ENCODE measurements at places on chromosomes 7 and 10.

DNA sequence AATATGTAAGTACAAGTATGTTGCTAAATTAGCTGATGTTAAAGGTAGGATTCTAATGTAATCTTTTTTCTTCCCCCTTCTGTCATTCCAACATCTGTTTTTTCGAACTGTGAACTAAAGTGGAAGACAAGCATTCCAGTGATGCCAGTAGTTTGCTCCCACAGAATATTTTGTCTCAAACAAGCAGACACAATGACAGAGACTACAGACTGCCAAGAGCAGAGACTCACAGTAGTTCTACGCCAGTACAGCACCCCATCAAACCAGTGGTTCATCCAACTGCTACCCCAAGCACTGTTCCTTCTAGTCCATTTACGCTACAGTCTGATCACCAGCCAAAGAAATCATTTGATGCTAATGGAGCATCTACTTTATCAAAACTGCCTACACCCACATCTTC is 62.7 kb downstream of the WAC start:
- DNase-seq, result no peak

- peak; percentile 15 for DNase-seq
Measured at GRCh38 chr10:11724938-11725776, 17.0 kb upstream of the ECHDC3 start.

DNA sequence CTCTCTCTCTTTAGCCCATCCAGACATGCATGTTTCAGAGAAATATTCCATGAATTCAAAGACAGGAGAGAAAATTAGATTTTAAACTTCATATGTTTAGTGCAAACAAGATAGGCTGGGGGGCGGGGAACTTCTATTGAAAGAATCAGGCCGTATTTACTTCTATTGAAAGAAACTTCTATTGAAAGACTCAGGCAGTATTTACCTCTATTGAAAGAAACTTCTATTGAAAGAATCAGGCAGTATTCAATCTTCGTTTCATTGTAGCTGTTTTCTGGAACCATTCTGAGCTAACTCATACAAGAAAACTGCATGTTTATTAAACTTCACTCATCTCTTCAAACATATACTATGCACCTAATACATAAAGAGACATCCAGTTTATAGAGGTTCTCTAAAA is 123.1 kb downstream of the TYW1B start:
- no peak for DNase-seq

DNA sequence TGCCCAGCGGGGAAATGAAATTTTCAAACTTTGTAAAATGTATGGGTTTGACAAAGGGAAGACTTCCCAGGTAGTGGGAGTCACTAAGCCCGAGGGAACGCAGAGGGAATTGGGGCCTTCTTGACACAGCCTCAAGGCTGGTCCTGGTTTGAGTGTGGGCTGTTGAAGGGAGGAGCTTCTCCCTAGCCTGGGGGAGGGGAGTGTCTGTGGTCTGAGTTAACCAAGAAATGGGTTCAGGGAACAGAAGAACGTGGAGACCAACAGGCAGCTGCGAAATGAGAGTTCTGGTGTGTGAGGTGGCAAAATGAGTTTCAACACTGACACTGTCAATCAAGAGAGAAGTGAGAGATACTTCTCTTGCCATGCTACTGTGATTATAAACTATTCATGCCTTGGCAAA is 32.7 kb upstream of the BAMBI start:
- no peak for DNase-seq

DNA sequence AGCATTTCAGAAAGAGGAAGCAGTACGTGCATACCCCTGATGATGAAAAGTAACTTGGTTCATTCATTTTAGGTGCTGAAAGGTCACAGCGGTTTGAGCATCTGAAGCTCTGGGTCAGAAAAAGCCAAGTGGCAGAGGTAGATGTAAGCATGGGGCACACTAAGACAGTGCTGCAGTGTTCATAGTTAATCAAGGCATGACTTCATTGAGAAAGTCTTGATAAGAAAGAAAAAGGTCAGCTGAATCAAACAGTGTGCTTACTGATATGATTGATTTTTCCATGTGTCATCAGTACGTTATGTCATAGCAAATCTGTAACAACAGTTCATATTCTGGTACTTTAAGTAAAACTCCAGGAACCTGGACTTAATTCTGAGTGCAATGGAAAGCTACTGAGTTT is 107.7 kb upstream of the PCLO start:
- no peak for DNase-seq

DNA sequence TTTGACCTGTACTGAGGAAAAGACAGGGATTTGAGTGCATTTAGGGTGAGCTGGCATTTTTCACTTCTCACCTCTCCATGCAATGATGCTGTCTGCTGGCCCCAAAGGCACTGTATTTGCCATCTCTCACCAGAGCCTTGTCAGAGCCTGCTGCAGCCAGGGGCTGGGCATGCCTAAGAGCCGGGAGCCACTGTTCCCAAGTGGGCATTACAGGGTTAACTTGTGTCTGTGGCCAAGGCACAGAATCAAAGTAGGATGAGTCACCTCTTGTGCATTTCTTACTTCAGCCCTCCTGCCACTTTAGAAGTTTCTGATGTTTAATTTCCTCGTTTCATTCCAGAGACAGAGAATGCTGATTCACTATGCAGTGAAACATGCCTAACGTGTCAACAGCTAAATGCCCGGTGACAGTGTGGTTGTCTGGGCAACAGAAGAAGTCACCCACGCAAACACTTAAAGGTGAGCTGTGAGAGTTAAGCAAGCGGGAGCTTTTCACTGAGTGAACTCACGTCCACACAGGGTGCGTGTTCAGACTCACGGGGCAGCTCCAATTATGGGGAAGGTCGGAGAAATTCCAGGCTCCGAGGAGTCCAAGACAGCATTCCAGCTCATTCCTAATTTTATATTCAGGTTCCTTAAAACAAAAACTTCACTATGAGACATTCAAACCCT is 57.1 kb upstream of the IGFBP3 start:
- DNase-seq, result peak; percentile 71

DNA sequence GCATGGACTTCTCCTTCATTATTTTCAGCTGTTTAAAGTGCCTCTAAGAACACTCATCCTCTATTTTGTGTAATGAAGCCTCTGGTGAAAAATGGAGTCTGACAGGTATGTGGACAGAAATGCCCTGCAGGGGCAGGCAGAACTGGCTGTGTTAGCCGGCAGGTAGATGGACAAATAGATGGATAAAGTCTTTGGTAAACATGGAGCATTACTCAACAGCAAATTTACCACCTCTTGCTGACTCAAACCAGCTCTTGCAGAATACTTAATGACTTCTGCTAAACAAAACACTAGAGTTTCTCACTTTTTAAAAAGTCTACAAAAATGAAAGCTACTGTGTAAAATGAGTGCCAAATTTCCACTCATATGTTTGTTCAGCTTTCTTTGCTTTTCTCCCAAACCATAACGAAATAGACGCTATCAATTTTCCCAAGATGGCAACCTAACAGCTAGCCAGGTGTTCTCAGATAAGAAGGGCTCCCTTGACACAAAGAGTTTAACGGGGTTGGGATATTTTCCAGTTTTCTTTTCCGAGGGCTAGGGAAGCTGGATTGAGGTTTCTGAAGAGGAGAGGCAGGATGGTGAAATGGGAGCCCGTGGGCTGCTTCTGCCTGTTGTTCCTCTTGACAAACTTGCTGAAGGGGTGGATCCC is 71.9 kb upstream of the HABP2 start:
- DNase-seq, result no peak
